Hematopoietic multipotent progenitor cell treated with erythropoietin and hydrocortisone succinate and interleukin-3 and kit ligand, for 8 days (in vitro differentiated cells): ENCODE measurements at places on chromosomes 3 and 15.

- no peak for DNase-seq
Measured at GRCh38 chr15:99995543-99995942, 262.3 kb upstream of the LYSMD4 start.

DNA sequence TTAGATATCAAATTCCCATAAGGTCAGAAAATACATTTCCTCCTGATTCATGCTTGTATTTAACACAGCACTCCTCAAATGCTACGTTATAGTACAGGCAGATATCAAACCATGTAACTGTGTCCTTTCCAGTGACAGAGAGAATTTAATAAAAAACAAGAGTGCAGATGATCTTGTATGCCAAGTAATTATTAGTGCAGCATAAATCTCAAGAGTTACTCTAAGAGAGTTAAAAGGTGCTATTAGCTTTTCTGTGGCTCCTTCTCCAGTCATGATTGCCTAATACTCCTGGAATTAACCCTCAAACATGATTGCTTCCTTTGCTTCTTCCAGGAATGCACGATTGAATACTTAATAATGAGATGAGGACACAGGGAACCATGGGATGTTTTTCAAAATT is 413.0 kb upstream of the DPH6 start:
- DNase-seq = no peak

DNA sequence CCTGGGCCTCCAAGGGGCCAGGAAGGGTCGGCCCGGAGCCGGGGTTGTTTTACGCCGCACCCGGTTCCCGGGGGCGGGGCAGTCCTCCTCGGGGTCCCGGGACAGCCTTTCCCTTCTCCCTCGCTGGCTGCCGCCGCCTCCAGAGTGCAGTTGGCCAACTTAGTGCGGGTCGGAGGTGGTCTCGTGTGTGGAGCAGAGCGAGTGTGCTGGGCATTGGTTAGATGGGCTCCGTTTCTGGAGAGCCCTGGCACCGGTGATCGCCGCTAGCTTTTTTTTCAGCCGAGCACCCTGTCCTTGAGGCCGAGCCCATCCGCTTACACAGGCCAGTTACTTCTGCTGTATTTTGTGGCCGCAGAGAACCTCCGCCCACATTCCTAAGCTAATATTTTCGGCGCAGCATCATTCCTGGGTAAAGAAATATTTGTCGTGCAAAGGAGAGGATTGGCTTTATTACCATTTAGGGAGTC is 585 bp downstream of the KIF23 start:
- DNase-seq = peak; percentile 59

- no peak for DNase-seq
Measured at GRCh38 chr3:62109534-62109933, 263.8 kb downstream of the FEZF2 start.

DNA sequence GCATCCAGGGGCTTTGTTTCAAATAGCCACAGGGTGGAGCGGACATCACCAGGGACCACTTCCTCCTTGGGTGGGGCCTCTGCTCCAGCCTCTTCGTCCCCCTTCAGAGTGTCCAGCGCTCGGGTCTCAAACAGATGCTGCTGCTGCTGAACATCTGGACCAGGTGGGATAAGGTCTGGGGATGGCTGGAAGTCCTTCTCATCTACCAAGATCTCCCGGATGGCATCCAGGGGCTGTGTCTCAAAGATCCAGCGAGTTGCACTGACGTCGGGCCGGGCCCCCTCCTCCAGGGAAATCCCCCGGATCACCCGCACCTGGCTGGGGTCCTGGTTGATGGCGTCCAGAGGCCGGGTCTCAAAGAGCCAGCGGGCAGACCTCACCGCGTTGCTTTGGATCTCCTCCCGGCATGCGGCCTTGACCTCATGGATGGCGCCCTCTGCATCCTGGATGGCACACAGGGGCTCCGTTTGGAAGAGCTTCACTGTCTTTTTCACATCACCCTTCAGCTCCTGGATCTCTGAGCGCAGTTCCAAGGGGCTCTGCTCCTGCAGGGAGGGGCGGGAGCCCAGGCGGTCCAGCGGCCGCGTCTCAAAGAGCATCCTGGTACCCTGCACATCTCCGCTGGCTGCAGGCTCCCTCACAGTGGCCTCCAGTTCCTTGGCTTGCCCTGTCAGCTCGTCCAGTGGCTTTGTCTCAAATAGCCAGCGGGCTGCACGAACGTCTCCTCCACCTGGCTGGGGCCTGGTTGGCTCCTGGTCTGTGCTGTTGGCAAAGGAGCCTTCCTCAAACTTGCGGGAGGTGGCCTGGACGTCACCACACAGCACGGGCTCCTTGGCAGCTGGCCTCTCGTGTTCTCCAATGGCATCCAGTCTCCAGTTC is 3.9 kb downstream of the XIRP1 start:
- DNase-seq = no peak

GRCh38 chr15:63038926-63039673 is 3.4 kb upstream of the TPM1 start:
- no peak for DNase-seq

GRCh38 chr3:49498648-49499047 is 28.6 kb downstream of the DAG1 start:
- no peak for DNase-seq

- no peak for DNase-seq
Measured at GRCh38 chr3:60839246-60839645, 412.0 kb downstream of the FHIT start.

- DNase-seq = peak; percentile 17
Measured at GRCh38 chr15:47711655-47712054, 5.7 kb upstream of the SEMA6D start.

DNA sequence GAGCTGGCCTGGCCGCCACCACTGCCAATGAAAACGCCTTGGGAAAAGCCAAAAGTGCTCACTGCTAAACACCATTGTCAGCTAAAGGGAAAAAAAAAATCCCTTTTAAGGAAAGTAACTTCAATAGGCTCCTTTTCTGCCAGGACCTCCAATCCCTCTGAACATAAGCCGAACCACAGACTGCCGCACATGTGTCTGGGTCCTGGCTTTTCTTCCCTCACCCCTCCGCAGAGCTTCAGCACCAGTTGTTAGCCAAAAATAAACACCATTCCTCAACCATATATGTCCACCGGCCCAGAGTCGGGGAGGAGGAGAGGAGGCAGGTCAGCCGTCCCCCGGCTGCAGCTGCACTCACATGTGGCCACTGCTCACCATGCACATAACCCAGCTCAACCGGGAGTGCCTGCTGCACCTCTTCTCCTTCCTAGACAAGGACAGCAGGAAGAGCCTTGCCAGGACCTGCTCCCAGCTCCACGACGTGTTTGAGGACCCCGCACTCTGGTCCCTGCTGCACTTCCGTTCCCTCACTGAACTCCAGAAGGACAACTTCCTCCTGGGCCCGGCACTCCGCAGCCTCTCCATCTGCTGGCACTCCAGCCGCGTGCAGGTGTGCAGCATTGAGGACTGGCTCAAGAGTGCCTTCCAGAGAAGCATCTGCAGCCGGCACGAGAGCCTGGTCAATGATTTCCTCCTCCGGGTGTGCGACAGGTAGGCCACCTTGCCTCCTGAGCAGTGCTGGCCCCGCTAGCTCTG is at the start of gene FBXL22:
Gene FBXL22 (plus strand): TSS at position 350 of the 753 bp plus-strand sequence. CDS start 6 bp downstream, at position 356.
- DNase-seq = no peak

DNA sequence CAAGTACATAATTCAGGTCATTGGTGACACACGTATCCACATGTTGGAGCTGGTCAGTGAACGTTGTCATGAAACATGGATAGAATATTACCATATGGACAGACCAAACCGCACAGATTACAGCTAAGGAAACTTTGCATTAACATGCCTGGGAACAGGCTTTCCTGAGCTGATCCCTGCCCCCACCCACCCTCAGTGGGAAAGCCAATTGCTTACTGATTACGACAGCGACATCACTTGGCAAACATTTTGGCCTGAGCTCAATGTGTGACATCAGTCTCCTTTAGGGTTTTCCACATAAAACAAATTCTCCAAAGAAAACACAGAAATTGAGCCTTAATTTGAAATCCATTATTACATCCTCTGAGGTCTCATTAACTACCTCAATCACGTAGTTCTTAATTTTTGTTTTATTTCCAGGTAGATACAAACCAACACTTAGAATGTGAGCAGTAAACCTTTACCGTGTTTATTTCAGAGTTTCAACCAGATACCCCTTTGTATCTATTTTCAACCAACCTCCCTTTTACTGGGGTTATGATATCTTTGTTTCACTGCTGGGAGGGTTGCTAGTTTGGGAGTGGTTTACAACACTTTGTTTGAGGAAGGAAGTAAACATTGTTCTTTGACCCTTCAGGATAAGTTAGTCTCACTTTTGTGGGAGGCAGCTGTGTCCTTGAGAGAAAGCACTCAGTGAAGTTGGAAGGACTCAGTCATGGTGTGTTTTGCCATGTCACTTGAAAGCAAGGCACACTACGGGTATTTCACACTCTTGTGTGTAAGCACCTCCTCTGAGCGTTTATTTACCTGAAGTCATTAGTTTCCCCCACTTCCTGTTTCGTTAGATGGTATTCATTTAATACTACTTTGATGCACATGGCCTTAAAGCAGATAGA is 103.1 kb downstream of the CMSS1 start:
- DNase-seq = peak; percentile 10

DNA sequence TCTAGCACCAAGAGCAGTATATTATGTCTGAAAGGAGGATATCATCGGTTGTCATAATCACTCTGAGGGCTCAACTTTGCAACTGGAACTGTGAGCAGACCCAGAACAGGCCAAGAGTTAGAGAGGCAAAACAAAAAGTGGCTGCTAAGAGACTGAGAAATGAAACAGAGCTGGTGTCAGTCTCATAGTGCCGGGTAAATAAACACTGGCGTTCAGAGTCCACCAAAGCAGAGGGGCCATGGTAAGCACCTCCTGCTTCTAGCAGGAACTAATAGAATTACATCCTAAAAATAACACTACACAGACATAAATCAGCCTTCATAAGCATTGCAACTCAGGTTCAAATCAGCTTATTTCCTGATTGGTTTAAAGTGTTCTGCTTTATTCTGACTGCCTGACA is 10.3 kb upstream of the IL12A start:
- no peak for DNase-seq

GRCh38 chr3:111033470-111034050 is 38.1 kb upstream of the NECTIN3 start:
- DNase-seq = no peak

- no peak for DNase-seq
Measured at GRCh38 chr15:42721016-42721415, 15.9 kb downstream of the CDAN1 start.
